ENCODE measurements at places on chromosomes 13 and 19.

GRCh38 chr13:110624766-110625756 is 9.7 kb downstream of the NAXD start:
- DNase-seq, result no peak

DNA sequence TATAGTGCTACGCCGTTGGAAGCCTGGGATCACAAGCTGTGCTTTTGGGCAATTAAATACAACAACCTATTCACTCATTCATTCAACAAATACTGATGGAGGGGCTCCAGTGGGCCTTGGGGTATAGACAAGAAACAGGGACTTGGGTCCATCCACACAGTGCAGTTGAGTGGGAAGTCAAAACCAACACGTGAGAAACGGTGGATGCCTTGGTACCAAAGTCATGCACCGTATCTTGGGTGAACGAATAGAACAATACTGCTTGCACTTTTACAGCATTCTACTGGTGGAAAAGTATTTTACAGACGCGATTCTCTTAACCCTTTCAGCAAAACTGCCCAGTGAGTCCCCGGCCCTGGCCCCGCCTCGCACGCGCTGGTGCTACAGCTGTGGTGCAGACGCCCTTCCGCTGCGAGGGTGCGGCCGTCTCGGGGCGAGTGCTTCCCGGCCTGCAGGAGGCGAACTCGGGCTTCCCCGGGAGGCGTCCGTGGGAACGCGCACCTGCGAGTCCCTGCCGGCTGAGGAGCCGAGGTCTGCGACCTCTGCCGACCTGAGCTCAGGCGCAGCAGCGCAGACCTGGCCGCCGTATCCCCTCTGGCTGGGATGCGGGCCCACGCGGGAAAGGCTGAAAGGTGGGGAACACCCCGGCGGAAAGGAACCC is 8.3 kb downstream of the TNFRSF19 start:
- peak; percentile 14 for DNase-seq

GRCh38 chr13:75305059-75305458 is 176.9 kb downstream of the TBC1D4 start:
- DNase-seq, result no peak

GRCh38 chr13:83151308-83151660 is 731.0 kb downstream of the SLITRK1 start:
- no peak for DNase-seq

- DNase-seq, result no peak
Measured at GRCh38 chr19:566403-566802, 6.0 kb upstream of the BSG start.

DNA sequence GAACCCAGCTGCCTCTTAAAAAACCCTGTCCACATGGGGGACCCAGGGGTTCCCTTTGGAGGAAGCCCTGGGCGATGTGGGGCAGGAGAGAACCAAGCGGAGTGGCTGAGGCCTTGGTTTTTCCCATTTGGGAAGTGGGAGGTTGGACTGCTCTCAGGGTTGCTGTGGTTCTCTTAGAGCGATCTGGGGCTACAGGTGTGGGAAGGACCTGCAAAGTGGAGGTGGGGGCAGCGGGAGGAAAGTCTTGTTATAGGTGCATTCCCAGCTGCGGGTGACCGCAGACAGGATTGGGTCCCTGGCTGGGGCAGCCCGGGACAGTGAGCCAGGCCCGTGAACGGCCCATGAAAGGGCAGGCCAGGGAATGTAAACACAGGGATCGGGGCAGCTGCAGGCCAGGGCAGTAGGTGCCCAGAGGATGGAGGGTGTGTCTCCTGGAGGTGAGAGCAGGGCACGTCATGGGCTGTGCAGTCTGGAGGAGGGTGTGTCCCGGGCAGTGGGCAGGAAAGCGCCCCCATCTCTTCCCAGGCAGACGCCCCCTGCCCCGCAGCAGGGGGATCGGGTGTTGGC is 814 bp downstream of the SLC25A23 start:
- no peak for DNase-seq

DNA sequence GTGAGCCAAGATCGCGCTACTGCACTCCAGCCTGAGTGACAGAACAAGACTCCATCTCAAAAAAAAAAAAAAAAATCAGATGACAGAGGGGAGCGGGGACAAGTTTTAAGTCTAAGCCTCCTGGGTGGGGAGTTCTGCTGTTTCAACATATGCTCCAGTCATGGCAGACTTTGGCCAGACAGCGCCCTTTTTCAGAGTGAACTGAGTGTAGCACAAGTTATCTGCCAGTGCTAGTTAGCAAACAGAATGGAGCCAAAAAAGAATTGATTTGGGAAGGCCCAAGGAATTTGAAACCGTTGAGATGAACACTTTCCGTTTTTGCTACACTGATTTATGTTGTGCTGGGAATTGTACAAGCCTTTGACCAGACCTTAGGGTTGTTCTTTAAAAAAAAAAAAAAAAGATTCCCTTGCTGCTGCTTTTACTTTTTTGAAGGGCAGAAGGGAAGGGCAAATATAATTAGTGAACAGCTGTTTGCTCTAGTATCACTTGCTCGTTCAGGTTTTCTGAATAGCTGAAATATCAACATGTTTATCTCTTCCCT is 5.7 kb downstream of the ACTN4 start:
- no peak for DNase-seq

GRCh38 chr19:7113233-7113632 is 43.7 kb downstream of the ZNF557 start:
- no peak for DNase-seq

- DNase-seq, result no peak
Measured at GRCh38 chr19:28960986-28961705, 251.8 kb downstream of the UQCRFS1 start.

GRCh38 chr13:48635478-48635877 is 18.3 kb upstream of the CYSLTR2 start:
- no peak for DNase-seq

DNA sequence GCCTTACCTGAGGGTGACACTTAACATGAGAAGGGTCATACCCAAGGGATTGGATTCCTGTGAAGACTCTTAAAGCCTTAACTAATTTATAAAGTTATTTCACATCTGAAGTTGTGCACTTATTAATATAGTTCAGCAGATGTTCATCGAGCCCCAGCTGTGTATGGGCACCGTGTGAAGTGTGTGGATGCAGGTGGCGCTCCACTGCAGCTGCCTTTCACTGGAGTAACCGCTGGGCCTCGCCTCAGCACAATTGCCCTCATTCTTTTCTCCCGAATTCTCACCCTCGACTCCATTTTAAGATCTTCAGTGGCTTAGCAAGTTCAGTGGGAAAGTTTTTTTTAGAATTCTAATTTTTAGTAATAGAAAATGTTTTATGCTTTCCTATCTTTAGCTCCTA is 66.2 kb downstream of the DPY19L3 start:
- no peak for DNase-seq

DNA sequence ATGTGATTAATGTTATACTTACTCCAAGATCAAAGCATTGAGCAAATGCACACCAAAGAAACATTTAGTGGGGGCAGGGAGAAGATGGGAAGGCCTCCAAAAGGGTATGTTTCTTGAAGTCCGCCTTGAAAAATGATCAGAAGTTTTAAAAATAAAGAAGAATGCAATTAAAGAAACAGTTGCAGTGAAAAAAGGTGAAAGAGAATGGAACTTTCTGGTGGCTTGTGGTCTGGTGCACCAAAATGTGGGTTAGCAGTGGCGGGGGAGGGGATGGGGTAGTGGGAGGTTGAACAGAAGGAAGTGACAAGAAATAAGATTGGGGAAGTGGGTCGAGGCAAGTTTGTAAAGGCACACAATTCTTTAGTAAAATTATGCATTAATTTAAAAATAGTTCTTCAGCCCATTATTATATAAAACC is 2.5 kb downstream of the LCP1 start:
- DNase-seq, result peak; percentile 72
